Globus pallidus (tissue), 1 donor: ENCODE measurements at places on chromosomes 3 and 15.

- no peak for DNase-seq
Observed at GRCh38 chr3:17515445-17516234, 226.8 kb downstream of the TBC1D5 start.

GRCh38 chr3:74850381-74850780, 235.9 kb upstream of the CNTN3 start:
- DNase-seq: no peak

DNA sequence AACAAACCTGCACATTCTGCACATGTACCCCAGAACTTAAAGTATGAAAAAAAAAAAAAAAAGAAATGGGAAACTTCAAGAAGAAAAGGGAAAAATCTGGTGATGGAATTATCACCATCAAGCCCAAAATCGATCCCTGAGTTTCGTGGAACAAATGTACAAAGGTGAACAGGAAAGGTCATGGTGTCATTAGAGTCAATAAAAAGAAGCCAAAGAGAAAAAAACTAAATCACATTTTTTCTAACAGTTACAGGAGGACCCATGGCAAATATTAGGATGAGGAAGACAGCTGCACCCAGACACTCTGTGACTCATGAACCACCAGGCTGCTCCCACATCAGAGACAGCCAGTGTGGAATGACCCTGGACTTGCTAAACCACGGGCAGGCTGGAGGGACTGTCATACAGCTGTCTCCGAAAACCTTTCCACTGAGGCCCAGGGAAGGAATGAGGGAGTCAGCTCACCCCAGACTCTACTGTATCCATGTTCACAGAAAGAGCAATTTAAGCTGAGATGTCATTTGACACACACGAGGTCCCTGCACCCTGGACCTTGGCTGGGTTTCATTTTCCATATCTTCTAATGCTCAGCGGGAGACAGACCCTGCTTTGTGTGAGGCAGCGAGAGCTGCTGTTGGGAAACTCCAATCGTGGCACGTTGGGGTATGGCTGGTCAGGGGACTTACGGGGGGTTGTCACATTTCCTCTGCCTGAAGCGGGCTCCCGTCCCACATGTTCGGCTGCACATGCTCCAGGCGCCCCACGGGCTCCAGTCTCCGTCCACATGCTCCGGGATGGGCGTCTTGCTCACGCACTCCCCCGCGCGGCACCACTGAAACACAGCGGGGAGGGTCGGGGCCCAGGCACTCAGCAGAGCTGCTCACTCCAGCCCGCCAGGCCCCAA, 210.2 kb downstream of the ADAMTS17 start:
- DNase-seq: no peak

DNA sequence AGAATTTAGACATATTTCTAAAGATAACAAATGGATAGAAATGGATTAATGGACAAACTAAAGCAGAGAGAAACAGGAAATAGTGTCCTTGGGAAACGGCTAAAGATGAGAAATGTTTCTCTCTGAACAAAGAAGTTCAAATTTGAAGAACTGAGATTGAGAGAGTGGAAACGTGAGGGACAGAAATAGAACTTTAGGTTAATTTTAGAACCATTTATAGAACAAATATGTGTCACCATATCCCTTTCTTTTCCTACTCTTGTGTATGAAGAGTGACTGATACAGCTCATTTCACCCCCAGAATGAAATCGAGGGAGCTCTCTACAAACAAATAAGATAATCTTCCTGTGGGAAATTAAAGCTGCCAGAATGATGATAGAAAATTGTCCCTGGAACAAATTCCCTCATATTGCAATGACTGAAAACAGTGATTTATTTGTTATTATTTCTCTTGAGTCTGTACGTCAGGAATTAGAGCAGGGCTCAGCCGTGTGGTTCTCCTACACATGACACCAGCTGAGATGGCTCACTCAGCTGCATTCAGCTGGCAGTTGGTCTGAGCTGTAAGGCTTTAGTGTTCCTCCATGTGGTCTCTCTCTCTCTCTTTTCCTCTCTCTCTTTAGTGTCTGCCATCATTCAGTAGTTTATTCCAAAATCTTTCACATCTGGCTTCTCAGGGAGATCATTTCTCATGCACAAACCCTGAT, 46.6 kb upstream of the ARPP21 start:
- DNase-seq: no peak

- DNase-seq: no peak
Observed at GRCh38 chr15:70597056-70597603, 166.2 kb downstream of the UACA start.

GRCh38 chr3:12990781-12991480, 82.3 kb downstream of the IQSEC1 start:
- no peak for DNase-seq

DNA sequence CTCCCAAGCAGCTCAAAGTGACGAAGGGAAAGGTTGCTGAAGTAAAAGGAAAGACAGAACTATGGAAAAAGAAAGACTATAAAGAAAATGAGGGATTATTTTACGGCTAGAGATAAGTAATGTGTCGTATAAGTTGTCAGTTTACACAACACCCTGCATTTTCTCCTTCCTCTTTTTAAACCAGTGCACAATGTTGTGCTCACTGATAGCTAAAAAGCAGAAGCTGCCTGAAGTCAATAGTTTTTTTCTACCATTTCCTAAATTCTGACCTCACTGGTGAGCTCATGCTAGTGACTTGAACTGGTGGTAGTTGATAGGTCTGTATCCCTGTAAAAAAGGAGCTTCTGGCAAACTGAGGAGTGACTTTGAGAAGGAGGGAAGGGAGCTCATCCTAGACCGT, 368.6 kb upstream of the GBE1 start:
- DNase-seq: peak; percentile 27

GRCh38 chr15:79412429-79412828, 19.7 kb upstream of the MINAR1 start:
- DNase-seq: no peak

DNA sequence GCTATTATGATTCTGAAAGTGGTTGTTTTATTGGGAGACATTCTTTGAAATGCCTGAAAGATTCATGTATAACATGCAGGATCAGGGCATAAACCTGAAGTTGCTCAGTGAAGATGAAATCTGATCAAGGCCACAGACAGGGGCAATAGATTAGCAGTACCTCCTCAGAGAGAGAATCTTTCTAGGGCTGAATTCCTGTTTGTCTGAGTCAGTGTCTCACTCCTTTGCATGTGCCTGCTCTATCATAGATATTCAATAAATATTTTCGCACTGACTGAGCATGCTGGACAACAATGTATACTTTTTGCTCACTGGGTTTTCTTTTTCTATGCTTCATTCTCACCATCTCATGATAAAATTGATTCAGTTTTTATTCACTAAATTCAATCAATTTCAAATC, 49.8 kb upstream of the PFN2 start:
- no peak for DNase-seq

DNA sequence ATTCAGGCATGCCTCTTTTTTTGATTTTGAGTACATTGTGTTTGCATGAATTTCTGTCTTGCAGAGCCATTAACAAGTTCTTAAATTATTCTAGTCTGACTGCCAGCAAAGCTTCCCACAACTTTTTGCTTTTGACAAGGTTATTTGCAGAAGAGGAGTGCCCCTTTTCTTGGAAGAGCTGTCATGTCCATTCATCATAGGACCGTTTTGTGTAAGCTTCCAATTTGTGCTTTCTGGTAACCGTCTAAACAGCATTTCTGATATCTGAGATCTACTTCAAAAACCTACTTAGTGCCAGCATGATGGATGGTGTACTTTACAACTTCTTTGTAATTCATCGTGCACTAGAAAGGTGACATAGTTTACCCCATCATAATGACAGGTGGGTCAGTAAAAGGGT, 379.7 kb downstream of the NAALADL2 start:
- DNase-seq: no peak

DNA sequence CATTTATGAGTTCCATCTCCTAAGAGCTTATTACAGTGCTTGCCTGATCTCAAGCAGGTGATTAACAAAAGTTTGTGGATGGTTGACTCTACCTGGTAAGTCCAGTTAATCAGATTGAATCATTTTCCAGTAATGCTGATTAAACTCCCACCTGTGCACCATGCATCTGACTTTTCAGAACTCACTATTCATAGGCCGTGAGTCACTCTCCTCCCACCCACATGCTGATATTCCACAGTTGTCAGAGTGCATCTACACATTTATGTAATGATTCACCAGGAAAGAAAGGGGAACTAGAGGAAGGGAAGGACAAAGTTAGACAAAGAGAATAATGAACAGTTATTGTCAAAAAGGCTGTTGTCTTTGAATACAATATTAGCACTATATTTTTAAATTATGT, 106.2 kb upstream of the UBE3A start:
- DNase-seq: no peak

GRCh38 chr15:98730860-98731711, 82.7 kb downstream of the IGF1R start:
- no peak for DNase-seq

DNA sequence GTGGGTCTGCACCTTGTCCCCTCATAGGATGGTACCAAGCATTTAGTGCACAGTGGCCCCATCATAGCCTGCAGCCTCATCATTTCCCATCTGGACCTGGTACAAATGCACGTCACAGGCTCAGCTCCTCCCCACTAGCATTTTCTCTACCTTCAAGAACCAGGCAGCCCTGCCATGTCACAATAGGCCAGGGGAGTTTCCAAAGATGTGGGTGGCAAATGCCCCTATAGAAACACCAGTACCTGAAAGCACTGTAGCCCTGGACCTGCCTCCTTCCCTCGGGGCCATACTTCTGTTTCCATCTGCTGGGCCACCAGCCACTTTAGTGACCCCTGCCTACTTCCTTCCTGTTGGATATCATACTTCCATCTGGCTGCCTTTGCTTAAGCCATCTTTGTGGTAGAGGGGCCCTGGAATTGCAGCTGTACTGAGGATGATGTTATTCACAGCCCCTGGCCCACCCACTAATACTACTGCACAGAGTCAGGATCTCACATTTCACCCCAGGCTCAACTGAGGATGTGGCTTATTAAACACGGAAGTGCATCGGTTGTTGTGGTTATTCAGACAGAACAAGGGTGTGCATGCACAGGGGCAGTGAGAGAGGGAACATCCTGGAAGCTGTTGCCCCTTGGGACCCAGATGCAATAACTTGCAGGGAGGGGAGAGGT, 3.8 kb downstream of the TCTA start:
- no peak for DNase-seq

DNA sequence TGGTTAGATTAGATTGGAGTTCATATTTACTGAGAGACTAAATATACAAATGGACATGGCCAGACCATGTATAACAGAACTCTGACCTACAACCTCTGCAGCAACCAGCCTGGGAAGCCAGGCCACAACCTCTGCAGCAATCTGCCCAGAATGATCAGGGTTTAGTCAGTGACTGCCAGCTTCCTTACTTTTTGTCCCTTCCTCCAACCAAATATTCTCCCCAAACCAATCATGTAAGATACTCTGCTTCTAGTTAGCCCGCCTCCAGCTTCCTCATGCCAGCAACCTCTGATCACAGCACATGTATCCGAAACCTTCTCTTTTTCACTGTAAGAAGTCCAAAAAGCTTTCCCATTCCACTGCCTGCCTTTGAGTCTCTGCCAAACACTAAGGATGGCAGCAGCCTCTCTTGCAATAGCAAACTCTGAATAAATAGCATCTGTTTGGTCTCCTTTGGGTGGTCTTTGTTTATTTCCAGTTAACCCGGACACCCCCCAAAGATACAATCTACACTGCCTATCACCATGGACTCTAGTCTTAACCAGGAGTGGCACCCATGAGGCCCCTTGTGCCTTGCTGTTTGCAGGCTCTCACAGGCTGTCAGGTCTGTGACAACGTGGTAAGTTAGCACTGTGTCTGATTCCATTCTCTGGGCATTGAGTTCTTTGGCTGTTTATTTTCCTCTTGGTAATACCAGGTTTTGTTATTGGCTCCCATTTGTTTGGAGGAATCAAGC, 102.2 kb downstream of the ERC2 start:
- DNase-seq: peak; percentile 26

GRCh38 chr3:145739926-145740325, 421.1 kb downstream of the PLOD2 start:
- DNase-seq: no peak

- no peak for DNase-seq
Observed at GRCh38 chr3:196127308-196128040, 45.6 kb upstream of the TFRC start.

GRCh38 chr3:181728470-181729340, 17.0 kb downstream of the SOX2 start:
- no peak for DNase-seq

- peak; percentile 43 for DNase-seq
Observed at GRCh38 chr3:48466386-48467109, 20.0 kb downstream of the ATRIP start.

- DNase-seq: no peak
Observed at GRCh38 chr3:16927485-16927884, 42.7 kb downstream of the PLCL2 start.

GRCh38 chr15:73897441-73898261, 24.3 kb downstream of the TBC1D21 start:
- DNase-seq: no peak

DNA sequence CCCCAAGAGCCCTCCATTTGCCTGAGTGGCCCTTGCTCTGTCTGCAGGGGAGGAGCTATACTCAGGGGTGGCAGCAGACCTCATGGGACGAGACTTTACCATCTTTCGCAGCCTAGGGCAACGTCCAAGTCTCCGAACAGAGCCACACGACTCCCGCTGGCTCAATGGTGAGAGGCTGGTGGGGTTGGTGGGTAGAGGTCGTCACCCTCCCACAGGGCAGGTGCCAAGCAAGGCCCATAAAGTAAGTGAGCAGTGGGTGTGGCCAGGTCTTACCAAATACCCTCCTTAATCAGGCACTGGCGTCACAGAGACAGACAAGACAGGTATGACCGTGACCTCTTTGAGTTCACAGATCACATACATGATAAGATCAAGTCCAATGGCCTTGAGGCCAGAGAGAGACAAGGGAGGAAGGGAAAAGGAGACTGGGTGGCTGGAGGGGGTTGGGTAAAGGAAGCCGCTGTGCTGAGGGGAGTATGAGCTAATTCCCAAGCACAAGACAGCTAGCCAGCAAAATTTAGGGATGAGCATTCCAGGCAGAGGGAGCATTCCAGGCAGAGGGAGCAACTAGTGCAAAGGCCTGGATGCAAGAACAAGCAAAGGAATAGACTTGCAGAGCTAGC, 2.5 kb downstream of the SEMA3B start:
- no peak for DNase-seq

GRCh38 chr3:151816091-151816604, 2.2 kb downstream of the AADAC start:
- no peak for DNase-seq

- DNase-seq: no peak
Observed at GRCh38 chr15:73682600-73683090, 1.5 kb upstream of the CD276 start.

- no peak for DNase-seq
Observed at GRCh38 chr3:45551214-45552010, 43.1 kb upstream of the LIMD1 start.

- no peak for DNase-seq
Observed at GRCh38 chr15:101358895-101359294, 63.8 kb upstream of the SNRPA1 start.

- no peak for DNase-seq
Observed at GRCh38 chr3:11351451-11351850, 79.3 kb downstream of the ATG7 start.
